ENCODE measurements at places on chromosomes 6 and 20.

GRCh38 chr20:60071965-60072364, 113.7 kb downstream of the CDH26 start:
- no peak for DNase-seq

GRCh38 chr6:83430611-83431544, at the start of gene ME1:
Gene ME1, minus strand, starts transcription at chr6:83431051. Its CDS starts 97 bp downstream, at chr6:83430954.
- DNase-seq: no peak

- no peak for DNase-seq
Observed at GRCh38 chr20:16501301-16501700, 71.9 kb downstream of the KIF16B start.

DNA sequence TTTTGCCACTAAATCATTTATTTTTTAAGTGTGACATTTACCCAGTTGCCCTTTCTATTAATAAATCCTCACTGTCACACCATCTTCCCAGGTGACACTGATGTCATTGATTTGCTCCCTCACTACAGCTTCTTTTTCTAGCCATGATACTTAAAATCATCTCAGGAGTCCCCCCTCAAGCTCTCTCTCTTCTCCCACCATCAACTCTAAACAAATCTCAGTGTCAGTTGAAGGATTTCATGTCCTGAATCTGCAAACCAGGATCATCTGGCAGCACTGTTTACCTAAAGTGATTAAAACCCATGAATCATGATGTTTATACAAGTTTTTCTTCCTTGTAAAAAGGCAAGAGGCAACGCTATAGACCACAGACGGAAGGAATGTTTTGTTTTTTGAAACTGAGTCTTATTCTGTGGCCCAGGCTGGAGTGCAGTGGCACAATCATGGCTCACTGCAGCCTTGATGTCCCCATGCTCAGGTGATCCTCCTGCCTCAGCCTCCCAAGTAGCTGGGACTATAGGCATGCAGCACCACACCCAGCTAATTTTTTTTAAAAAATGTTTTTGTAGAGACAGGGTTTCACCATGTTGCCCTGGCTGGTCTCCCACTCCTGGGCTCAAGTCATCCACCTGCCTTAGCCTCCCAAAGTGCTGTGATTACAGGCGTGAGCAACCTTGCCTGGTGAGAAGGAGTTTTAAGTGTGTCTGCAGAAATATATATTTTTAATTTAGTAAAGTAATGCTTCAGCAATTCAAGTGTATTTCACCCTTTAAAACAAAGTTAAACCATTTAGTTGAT, 30.1 kb upstream of the SH3BGRL2 start:
- no peak for DNase-seq

DNA sequence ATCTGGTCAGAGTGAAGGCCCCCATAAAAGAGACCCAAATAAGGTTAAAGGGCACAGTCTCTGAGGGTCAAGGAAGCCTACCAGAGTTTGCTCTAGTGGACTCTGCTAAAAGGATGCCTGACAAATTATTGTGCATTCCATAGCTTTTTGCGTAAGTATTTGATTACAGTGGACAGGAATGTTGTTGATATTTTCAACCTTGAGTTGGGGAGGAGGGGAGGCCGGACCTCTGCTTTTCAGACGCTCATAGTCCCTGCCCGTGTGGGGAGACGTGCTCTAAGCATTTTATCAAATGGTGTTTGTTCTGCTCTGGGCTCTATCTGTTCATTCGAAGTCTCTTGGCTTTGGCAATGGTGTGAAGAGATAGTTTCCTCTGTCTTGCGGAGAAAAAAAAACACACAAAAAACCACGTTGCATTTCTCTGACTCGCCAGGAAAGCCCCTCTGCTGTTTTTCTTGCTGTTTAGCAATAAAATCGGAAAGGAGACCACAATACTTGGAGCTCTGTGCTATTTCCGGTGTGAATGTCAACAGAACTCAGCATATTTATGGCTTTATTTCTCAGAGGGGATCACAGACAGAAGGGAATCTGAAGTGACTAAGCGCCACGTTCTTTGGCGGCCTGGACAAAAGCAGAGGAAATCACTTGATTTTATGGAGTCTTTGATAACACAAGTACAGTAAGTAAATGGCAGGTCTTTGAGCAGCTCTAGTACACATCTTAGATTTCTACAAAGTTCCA, 159.8 kb downstream of the ZFP64 start:
- DNase-seq: no peak

DNA sequence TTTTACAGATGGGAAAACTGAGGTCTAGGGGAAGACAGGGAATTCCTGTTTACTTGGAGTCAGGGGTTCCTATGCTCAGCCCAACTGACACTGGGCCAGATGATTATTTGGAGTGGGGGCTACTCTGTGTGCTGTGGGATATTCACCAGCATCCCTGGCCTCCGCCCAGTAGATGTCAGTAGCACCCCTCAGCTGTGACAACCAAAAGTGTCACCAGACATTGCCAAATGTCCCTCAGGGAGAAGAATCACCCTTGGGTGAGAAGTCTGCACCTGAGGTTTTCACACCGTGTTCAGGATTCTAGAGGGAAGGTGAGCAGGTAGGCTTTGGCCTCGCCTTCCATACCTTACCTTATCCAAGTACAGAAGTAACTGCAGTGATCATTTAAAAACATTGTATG, 27.6 kb downstream of the CDH26 start:
- DNase-seq: no peak

DNA sequence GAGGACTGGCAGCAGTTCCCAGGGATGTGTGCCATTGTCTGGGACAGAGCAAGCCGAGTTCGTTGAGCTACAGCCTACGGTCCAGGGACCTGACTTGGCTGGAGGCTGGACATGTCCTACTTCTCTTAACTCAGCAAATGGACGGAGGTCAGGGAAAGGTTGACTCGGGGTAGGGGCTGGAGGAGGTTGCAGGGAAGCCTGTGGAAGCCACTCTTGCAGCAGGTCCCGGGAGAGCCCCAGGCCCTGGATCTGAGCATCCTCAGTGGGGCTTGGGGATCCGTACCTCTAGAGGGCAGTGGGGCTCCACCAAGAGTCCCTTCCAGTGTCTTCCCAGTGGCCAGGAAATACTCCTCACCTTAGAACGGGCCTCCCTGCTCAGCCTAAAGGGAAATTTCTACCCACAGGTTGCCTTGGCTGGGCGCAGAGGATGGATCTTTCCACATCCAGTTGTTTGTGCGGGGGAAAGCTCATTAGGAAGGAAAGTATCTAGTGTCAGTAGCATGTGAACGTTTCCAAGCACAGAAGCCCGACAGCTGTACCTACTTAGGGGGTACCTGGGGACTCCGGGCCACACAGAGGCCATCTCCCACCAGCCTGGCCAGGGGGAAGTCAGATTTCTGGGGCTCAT, 170.2 kb downstream of the NFATC2 start:
- peak; percentile 43 for DNase-seq

GRCh38 chr20:46696791-46697279, 7.6 kb upstream of the TP53RK start:
- DNase-seq: no peak

DNA sequence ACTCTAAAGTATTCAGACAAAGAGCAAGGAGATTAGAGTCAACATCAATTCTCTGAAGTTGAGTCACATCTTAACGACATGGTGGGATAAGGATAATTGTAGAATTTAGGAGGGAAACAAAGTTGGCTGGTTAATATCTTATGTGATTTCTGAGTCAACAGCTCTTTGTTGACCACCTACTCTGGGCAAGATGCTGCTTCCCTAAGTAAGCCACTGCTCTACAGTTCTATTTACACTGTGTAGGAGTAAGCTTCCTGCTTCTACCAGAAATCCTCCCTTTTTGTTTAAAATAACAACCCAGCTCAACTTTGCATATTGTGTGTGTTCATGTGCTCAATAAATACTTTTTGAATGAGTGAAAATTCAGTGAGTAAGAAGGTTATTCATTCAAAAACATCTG, 3.1 kb downstream of the HS3ST5 start:
- no peak for DNase-seq

- no peak for DNase-seq
Observed at GRCh38 chr20:4006640-4007039, 8.7 kb downstream of the RNF24 start.

GRCh38 chr6:42505385-42505718, 53.6 kb upstream of the TRERF1 start:
- DNase-seq: no peak
